Right atrium auricular region (tissue), 2 donors: ENCODE measurements at places on chromosomes 5 and 9. TPM values are rescaled to one million over a fixed set of nuclear protein-coding genes. Genes with fewer than 3 reads are reported as not detected.

FTMT gene
- total RNA-seq = not detected

IFNA21 gene
- not detected for total RNA-seq

IFNA8 gene
- total RNA-seq = not detected

TXNDC8 gene
- not detected for total RNA-seq

IL31RA gene
- not detected for total RNA-seq

ACOT12 gene
- not detected for total RNA-seq

IFNE gene
- total RNA-seq = not detected

HRH2 gene
- 8.0 TPM for total RNA-seq

SLC34A1 gene
- not detected for total RNA-seq

RNF183 gene
- not detected for total RNA-seq

GAPT gene
- total RNA-seq = not detected

TYRP1 gene
- total RNA-seq = 35.6 TPM

C9 gene
- total RNA-seq = not detected

SYK gene
- total RNA-seq = 6.3 TPM
